Cardiac septum (tissue), 1 donor: ENCODE measurements at places on chromosomes 6 and 20. TPM values are rescaled to one million over a fixed set of nuclear protein-coding genes. Genes with fewer than 3 reads are reported as not detected.

DNA sequence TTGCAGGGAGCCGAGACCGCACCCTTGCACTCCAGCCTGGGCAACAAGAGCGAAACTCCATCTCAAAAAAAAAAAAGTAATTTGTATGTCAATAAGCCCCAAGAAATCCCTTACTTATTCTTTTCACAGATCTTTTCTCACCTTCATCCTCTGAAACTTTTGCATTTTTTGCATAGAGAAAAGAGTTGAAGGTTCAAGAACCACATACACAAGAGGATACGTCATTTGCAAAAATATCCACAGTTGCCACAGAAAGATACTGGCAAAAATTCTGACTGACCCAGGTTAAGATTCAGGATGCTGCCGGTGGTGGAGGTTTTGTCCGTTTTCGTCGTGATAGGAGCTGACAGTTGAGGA lies 94.5 kb downstream of the ZMYND8 start:
- DNase-seq = no peak

GRCh38 chr6:14575961-14576360 lies 458.4 kb downstream of the CD83 start:
- no peak for DNase-seq

GRCh38 chr6:12312736-12313135 lies 22.6 kb downstream of the EDN1 start:
- no peak for DNase-seq

GRCh38 chr6:26597821-26598220 lies 1.1 kb downstream of the ABT1 start:
- no peak for DNase-seq

DNA sequence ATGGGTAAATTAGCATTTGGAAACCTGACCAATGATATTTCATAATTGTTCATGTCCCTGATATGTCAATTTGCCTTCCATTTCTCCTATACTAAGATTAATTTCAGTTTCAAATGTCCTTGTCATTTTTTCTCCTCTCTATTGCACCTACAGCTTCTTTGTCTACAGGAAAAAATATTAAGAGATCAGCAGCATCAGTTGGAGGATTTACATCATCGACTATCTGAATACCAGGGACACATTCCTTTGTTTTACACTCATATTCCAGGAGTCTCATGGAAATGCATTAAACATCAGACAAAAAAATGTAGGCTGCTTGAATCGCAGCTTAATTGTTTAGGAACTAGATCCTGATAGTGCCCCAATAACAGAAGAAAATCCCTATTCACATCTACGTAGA lies 188.2 kb downstream of the PRKN start:
- no peak for DNase-seq

- no peak for DNase-seq
Observed at GRCh38 chr20:49697071-49697470, 16.6 kb downstream of the B4GALT5 start.

- no peak for DNase-seq
Observed at GRCh38 chr6:29035951-29036350, 9.0 kb downstream of the OR2W1 start.

DNA sequence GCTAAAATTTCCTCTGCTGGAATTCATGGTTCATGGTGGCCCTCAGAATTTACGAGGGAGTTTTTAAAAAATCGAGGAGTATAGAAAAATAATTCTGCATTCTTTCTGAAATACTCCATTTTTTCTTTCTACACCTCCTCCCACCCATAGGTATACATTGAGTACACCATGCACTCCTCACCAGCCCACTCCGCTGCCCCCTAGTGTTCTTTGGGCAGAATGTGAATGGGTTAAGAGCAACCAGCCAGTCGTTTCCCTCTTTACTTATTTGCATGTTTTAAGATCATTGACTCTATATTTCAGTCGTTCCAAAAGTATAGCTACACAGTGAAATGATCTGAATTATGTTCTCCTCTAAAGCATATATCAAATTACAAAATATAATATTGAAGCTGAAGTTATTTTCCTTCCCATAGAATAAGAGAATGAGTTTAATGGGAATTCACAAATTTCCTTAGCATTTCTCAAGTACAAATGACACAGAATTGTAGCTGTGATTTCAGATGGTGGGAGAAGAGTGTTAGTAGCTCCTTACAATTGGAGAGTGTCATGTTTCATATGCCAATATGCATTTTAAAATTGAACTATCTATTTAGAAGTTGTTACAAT lies 977.7 kb upstream of the SLC35B3 start:
- DNase-seq = no peak

DNA sequence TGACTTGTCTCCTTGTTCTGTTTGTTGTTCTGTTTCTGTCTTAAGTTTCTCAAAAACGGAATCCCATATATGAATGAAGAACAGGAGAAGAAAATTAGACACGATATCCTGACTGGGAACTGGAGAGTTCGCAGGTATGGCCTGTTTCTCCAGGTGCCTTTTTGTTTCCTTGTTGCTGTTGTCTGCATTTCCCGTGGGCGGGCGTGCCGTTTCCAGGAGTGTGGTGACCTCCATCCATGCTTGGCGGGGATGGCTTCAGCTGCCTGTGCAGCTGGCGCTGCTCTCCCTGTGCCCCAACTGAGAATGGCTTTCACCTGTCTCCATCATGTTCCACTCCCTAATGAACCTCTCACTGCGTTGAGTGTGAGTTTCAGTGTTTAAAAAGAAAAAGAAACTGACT lies 4.4 kb downstream of the PNLDC1 start:
- DNase-seq = no peak

STX11 gene
- total RNA-seq = 8.8 TPM

SPDEF gene
- 0.19 TPM for total RNA-seq

PLG gene
- not detected for total RNA-seq

ZNF334 gene
- 1.2 TPM for total RNA-seq

CCDC170 gene
- 0.38 TPM for total RNA-seq
